Naive thymus-derived CD8-positive, alpha-beta T cell (primary cell): ENCODE measurements at places on chromosomes 11 and 22. TPM values are rescaled to one million over a fixed set of nuclear protein-coding genes. Genes with fewer than 3 reads are reported as not detected.

GRCh38 chr11:116242006-116242405 lies 530.8 kb downstream of the BUD13 start:
- DNase-seq = no peak

GRCh38 chr22:46079861-46080821 lies 70.2 kb upstream of the PPARA start:
- no peak for DNase-seq

- DNase-seq = peak; percentile 63
Observed at GRCh38 chr11:117828611-117829368, 4.2 kb upstream of the FXYD2 start.

GRCh38 chr22:49772692-49773091 lies 55.0 kb downstream of the BRD1 start:
- no peak for DNase-seq

DNA sequence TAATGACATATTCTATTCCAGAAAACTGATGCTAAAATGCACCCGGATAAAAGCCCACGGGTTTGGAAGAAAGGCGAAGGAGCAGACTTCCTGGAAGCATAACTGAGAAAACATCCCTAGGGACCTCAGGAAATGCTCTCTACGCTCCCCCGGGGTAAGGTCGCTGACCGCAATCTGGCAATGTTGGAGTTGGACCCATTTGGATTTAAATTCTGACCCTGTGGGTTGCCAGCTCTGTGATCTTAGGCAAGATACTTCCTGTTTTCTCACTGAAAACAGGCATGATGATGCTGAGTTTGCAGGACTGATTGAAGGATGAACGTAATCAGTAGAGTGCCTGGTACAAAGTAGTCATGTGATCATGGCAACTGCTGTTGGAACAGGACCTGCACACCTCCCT lies 1054.0 kb downstream of the NTM start:
- DNase-seq = no peak

DNA sequence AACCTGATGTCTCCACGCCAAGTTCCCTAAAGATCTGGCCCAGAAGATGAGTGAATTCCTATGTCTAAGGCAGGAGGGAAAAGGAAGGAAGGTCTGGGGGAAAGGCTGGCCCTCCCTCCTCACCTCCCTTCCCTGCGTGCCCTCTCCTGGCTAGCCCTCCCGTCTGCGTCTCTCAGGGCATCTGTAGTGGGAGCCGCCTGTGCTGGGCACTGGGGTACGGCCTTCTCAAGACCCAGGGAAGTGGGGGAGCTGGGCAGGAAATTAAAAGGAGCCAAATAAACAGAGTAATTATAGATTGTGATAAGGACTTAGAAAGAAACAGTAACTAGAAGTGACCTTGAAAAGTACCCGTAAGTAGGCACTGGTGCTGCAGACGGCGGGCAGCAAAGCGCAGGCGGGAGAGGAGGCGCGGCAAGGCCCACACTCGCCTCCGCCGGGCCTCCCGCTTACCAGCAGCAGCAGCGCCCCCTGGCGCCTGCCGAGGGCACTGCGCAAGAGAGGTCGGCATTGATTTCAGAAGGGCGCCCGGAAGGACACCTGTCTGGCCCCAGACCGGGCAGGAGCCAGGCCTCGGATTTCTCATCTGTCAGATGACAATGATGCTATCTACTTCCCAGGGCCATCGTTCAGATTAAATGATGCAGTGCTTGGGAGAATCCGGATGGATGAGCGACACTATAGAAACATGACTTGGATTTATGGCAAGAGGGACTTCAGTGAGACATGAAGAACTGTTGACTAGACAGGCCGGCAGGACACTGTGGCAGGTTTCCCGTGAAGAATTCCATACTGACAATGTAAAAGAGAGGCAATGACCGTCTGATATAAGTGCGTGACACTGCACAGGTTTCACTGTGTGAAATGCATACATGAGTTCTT lies 7.3 kb downstream of the KCNJ1 start:
- peak; percentile 72 for DNase-seq

GRCh38 chr22:36546932-36547331 lies 18.0 kb upstream of the EIF3D start:
- DNase-seq = no peak

DNA sequence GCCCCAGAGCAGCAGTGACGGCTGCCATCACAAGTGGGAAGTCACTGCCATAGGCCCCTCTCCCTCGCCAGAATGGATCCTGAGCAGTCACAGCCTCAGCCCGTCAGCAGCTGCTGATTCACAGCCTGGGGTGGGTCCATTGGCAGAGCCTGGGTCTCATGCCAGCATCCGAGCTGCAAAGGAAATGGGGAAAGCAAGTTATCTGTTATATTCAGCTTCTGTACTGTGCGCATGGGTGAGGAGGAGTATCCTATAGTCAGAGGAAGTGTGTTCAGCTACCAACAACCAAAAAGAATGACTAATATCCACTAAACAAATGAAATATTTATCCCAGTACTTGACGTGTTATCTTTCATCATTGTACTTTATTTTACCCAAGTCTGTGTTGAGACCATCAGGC lies 119.7 kb downstream of the RCN1 start:
- no peak for DNase-seq

- no peak for DNase-seq
Observed at GRCh38 chr11:44874284-44874683, 76.4 kb downstream of the TP53I11 start.

DNA sequence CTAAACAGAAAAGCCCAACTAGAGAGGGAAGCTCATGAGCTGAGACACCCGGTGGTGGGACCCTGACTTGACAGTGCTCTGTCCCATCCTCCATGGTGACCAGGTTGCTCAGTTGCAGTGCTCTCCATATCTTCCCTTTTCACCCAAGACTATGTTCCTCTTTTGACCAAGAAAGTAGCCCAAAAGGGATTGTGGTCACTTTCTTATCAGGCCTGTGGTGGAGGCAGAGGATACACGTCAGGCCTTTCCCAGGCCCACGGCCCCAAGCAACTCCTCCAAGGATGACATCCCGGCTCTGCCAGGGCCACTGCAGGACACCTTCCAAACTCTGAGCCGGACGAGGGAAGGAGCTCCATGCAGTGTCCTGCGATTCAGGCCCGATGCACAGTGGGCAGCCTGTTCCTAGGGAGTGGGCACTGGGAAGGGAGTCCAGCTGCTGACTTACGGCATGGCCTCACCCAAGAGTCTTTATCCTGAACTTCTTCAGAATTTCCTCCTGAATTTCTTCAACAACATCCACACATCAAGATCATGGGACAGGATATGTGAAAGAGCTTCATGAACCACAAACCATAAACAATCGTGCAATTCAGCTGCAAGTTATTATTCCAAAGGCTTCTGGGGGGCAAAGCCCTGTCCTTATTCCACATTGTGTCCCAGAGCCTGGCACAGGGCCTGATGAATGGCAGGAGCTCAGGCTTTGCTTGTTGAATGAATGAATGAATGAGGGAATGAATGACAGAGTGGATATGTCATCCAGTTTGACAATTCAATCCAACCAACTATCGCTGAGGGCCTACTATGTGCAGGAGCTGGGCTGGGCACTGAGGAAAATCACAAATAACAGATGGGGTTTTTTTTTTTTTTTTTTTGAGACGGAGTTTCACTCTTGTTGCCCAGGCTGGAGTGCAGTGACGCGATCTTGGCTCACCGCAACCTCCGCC lies 36.0 kb upstream of the MYH9 start:
- no peak for DNase-seq

GRCh38 chr22:38133331-38133730 lies 22.8 kb upstream of the BAIAP2L2 start:
- DNase-seq = no peak

GRCh38 chr22:39480557-39480956 lies 21.5 kb upstream of the MIEF1 start:
- DNase-seq = no peak

DNA sequence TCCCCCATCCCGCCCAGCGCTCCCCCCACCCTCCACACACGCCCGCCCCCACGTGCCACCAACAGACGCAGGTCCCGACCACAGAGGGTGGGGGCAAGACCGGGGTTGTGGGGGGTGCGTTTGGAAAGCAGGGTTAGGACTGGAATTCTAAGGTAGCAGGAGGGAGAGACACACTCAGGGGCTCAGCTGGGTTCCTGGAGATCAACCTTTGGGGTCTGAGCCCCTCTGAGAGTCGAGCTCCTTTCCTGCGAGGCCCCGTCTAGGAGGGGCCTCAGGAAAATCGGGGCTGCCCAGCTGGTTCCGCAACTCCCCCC lies 429 bp downstream of the PGGHG start:
- peak; percentile 63 for DNase-seq

- no peak for DNase-seq
Observed at GRCh38 chr22:34845391-34845790, 220.6 kb upstream of the ISX start.

DNA sequence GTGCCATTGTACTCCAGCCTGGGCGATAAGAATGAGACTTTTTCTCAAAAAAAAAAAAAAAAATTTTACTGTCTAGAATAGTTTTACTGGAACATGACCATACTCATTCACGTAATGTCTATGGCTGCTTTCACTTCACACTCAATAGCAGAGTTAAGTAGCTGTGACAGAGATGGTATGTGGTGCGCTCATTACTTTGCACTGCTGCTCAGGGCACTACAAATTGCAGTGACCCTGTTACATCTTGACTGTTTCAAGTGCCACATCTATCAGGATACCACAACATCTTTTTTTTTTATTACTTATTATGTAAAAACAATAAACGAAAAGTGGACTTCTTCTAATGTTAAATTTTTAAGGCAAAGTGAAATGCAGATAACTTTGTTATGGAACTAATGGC lies 110.3 kb downstream of the ARHGAP20 start:
- DNase-seq = no peak

GRCh38 chr11:70478166-70478890 lies 80.0 kb downstream of the CTTN start:
- no peak for DNase-seq

DNA sequence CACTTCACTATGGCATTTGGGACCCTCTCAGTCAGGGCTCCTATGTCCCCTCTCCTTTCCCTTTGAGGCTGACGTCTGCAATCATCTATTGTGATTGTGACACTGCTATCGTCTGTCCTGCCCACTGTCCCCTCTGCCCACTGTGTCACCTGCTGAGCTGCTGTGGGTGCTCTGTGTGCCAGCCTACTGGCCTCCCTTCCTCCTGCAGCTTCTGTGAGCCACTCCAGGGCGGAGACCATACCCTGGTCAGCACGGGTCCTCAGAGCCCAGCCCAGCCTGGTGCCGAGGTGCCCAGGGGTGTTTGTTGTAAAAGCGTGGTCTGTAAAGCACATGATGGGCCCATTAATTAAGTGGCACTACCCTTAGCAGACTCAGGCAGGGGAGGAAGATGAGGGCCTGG lies 29.4 kb downstream of the MPPED1 start:
- DNase-seq = no peak

- no peak for DNase-seq
Observed at GRCh38 chr11:41533761-41534160, 74.3 kb upstream of the LRRC4C start.

DNA sequence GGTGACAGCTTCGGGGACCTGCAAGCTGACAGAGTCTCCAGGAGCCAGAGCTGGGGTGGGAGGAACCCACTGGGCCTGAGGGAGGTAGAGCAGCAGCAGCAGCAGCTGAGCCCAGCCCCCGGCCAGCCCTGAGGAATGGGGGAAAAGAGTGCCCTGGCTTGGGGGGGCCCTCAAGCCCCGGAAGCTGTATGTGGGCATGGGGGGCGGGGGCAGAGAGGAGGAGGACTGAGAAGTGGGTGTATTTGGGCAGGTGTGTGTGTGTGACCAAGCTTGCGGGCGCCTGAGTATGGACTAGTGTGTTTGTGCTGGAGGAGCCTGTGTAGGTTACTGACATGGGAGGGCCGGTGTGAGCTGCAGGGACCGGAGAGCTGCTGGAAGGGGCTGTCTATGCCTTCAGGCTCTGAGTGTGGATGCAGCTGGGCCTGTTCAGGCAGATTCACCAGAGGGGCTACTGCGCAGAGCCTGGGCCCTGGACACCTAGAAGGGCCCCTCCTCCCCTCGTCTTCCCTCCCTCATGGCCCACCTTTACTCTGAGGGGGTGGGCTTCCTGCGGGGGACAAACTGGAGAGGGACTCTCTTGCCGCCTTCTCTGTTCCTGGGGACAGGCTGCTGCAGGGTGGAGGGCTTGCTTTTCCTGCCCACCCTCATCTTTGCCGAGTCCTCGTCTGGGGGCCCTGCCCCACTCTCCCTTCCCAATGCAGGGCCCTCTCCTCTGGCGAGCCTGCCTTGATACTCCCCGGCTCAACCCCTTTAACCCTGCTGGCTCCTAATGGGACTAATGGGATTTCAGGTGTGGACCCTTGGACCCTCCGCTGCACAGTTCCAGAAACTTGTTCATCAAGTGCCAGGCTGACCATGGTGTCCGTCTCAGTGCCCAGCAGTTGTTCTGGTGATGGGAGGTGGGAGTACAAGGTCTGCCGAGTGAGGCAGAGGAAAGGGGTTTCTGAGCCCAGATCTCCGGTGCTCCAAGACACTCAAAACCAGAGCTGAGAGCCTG lies 28.2 kb downstream of the ST3GAL4 start:
- no peak for DNase-seq

- no peak for DNase-seq
Observed at GRCh38 chr11:10287140-10287539, 6.9 kb downstream of the SBF2 start.

DNA sequence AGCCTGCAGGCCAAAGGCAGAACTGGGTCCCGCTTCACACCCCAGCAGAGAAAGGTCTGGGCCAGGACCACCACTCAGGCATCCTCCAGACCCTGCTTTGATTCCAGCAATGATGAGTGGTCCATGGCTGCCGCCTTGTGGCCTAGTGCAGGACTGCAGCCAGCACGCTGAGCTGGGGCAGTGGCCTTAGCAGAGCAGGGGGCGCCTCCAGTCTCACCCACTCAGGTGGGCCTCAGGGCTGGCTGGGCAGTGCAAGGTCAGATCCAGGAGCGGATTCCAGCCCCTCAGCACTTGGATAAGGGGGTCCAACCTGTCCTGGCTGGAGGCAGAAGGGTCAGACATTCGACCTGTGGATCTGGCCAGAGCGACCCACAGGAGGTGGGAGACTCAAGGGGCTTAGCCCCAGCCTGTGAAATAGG lies 9.6 kb upstream of the PDE2A start:
- DNase-seq = peak; percentile 54

DNA sequence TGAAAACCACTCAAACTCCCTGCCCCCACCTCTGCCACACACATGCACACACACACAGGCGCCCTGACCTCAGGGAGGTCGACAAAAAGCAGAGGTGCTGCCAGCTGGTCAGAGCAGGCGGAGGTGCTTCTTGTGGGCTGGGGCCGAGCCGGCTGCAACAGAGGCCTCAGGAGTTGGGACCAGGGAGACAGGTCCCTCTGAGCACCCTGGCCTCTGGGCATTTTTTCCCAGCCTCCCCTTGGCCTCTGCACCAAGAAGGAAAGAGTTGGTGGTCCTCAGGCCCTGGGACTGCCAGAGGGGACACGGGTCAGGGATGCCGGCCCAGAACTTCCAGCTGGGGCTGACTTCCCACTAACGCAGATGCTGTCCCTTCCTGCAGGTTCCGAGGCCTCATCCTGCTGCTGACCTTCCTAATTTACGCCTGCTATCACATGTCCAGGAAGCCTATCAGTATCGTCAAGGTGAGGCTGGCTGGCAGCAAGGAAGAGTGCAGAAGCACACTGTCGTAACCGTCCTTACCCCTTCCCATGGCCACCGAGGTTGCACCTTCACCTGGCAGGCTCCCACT lies 13.4 kb downstream of the SLC37A2 start:
- no peak for DNase-seq

NOL12 gene
- total RNA-seq = 47.9 TPM

TMEM121B gene
- total RNA-seq = 0.11 TPM

SAC3D1 gene
- total RNA-seq = 9.4 TPM

OR2AT4 gene
- not detected for total RNA-seq
